ENCODE measurements at places on chromosomes 1 and 21.
A peak's percentile ranks its signal among the peaks of the same experiment; 100 is the strongest.

DNA sequence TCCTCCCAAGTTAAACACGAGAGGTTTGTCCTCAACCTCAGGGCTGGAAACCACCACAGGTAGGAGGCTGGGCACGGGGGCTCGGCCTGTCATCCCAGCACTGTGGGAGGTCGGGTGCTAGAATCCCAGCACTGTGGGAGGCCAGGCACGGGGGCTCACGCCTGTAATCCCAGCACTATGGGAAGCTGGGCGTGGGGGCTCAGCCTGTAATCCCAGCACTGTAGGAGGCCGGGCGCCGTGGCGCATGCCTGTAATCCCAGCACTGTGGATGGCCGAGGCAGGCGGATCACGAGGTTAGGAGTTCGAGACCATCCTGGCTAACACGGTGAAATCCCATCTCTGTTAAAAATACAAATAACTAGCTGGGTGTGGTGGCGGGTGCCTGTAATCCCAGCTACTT is 6.7 kb upstream of the CDK11A start:
- DNase-seq: no peak

- DNase-seq: peak; percentile 36
Observed at GRCh38 chr1:209513226-209513625, 70.3 kb upstream of the CAMK1G start.

DNA sequence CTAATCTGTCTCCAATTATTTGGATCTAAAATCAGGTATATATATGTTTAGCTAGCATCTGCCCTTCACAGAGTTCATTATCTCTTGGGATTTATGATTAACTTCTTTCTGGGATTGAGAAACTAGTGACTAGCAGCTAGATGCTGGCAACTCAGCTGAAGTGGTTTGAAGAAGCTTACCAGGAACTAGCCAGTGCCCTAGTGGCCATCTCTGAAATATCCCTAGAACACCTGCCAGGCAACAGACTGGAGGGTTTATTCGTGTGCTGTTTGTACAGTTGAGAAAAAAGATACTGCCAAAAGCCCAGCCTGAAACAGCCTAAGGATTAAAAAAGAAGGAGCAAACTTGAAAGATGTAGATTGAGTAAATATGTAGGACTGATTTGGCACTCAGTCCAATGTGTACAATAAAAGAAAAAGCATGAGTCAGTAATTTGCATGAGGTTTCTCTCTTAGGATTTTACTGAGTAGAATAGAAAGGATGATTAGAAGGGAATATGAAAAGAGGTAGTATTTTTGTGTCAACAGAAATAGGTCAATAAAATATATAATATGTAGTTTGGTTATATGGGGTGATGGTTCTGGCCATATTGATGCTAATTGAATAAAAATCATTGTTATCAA is 1144.6 kb upstream of the ADGRL2 start:
- DNase-seq: no peak

DNA sequence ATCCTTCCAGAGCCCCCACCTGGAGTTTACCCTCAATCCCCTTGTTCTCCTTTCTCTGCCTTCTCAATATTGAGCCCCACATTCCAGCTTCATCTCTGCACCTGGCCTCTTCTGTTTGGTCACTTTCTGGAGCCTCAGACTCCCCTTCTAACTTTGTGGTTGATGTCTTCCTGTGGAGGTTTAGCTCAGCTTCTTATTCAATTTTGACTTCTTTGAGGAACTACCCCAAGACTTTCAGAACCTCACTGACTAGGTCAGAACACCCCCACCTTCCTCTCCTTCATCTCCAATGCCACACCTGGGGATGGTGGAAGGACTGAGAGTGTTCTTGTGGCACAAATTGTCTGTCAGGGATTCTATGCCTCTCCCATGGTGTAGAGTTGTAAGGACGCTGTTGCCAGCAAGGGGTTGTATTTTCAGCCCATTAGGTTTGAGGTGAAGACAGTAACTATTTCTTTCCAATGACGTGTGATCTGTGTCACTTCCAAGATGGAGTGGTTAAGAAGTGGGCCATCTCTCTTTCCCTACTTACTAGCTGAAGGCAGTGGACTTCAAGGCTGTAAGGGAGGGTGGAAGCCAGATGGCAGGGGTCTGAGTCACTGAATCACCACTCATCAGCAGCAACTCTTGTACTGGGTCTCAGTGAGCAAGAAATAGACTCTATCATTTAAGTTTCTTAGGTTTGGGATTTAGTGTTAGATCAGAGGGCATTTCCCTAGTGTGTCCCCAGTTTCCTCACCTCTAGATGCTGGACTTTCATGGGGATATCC is 80.6 kb downstream of the PAPPA2 start:
- DNase-seq: no peak

GRCh38 chr1:203033287-203033686 is 7.0 kb downstream of the PPFIA4 start:
- DNase-seq: no peak

DNA sequence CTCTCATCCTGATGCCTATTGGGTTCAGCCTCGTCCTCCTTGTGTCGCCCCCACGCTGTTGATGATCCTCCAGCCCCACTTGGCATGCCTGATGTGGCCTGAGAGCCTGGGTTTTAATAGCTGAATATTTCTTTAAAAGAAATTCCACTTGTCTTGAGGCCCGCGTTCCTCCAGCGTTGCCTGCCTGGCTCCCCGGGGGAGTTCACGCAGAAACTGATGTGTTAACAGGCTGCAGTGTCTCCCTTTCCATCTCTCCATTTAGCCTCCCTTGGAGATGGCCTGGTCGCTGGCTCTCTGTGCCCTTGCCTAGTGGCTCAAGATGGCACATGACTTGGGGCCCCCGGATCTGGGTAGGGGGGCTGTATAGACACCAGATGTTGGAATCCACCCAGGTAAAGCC is 9.5 kb downstream of the ACTL8 start:
- DNase-seq: no peak

DNA sequence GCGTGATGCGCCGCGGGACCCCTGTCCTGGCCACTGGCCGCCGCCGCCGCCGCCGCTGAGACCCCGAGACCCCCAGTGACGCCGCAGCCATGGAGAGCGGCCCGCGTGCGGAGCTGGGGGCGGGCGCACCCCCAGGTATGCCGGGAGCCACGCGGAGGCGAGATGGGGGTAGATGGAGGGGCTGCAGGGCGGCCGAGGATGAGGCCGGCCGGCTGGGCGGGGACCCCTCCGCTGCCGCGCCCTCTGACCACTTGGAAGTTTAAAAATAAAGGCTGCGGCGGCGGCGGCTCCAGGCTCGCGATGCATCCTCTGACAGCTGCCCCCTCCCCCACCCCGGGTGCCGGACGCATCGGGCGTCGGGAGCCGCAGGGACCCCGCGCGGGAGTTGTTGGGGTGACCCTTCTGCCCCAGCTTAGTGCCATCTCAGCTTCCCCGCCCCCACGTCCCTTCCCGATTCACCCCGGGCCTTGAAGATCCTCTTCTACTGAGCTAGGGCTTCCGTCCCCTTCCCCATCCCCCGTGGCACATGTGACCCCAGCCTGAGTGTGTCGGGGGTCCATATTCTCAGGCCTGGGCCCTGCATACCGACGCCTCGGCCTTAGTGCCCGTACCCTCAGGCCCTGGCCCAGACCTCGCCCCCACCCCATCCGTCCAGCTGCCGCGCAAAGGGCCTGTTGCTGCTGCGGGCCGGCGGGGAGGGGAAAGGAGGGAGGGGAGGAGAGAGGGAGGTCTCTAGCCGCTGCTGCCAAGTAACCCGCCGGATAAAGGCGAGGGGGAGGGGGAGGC is 562 bp downstream of the MAP7D1 start:
- DNase-seq: peak; percentile 39

DNA sequence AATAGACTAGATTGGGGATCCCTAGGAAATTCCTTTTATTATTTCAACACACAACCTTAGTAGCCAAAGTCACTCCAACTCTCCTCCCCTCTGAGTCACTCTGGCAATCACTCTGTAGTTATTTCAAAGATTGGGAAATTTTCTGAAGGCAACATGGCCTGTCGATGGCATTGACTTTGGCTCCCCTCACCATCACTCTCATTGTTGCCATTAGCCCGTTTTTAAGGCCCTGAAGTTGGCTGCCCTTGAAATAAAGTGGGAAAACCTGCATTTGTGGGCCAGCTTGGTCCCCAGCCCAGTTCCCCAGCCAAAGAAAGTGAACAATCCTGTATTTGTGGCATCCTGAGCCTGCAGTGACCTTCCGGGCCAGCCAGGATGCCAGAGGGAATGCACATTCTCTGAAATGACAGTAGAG is 52.5 kb downstream of the CDC7 start:
- DNase-seq: no peak

DNA sequence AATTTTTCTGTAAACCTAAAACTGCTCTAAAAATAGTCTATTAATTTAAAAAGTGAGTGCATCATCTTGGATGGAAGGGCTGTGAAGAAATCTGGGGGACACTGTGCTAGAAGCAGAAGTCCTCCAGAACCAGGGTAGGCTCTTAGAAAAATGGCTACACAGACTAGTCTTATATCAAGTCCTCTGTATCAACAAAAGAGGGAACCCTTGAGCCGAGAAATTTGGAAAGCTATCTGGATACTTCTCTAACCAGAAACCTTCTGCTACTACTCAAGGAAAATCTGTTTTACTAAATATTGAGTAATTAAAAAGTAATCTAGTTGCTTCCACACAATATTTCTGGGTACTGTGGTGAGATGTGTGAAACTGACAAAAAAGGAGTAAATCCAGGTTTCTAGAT is 92.1 kb downstream of the WDR3 start:
- DNase-seq: peak; percentile 7

Data from NCI-H1417 (cell line).